NCI-H446 treated with DMSO at 0.1 percent for 48 hours (cell line): ENCODE measurements at places on chromosomes 1 and 21.

DNA sequence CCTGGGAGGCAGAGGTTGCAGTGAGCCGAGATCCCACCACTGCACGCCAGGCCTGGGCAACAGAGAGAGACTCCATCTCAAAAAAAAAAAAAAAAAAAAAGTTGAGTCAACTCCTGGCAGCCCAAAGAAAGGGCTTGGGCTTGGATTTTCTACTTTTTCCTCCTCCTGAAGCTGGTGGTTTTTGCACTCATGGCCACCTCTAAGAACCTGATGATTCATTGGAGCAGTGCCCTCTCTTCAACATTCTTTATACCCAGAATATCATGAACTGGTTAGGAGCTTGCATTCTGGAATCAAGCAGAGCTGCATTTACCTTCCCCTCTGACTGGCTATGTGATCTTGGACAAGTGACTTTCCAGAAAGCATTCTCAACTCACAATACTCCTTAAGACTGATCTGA is 3.5 kb upstream of the ACTA1 start:
- DNase-seq, result no peak

DNA sequence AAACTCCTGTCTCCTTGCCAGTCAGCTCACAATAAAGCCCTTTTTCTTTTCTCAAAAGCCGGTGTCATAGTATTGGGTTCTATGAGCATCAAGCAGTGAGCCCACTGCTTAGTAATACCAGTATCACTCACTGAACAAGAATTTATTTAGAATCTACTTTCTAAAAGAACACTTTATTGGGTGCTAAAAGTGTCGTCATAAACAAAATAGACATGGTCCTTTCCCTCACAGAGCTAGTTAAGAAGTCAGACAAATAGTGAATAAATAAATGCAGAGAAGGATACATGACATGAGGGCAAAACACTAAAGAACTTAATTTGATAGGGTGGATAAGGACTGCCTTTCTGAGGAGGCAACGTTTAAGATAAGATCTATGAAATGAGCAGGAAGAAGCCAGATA is 32.2 kb downstream of the EVI5 start:
- DNase-seq, result no peak

- no peak for DNase-seq
These were observed 134.2 kb downstream of the KAZN start for GRCh38 chr1:14732728-14733047.

DNA sequence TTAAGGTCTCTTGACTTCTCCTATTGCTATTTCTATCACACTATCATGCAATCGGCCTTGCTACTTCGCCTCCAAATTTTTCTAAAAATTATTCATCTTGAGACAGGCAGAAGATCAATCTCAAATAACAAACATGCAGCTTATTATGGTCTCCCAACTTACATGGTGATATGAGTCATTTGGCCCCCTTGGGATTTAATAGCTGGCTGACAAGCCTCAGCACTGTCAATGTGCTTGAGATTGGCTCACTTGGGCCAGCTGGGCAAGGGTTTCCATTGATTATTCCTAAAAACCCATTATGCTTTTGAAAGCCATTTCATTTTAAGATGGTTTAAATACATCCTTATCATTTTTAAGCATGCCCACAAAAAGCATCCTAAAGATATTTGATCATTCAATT is 224.5 kb upstream of the NFIA start:
- DNase-seq, result peak; percentile 84

GRCh38 chr21:44255511-44255981 is 6.2 kb downstream of the DNMT3L start:
- DNase-seq, result no peak

GRCh38 chr1:179164494-179164893 is 65.0 kb downstream of the ABL2 start:
- no peak for DNase-seq
